ENCODE measurements at places on chromosomes 2 and 18.

GRCh38 chr18:50674307-50674980 is 114.6 kb downstream of the MAPK4 start:
- DNase-seq = no peak

- DNase-seq = no peak
Observed at GRCh38 chr2:37573451-37574388, 97.7 kb downstream of the CDC42EP3 start.

DNA sequence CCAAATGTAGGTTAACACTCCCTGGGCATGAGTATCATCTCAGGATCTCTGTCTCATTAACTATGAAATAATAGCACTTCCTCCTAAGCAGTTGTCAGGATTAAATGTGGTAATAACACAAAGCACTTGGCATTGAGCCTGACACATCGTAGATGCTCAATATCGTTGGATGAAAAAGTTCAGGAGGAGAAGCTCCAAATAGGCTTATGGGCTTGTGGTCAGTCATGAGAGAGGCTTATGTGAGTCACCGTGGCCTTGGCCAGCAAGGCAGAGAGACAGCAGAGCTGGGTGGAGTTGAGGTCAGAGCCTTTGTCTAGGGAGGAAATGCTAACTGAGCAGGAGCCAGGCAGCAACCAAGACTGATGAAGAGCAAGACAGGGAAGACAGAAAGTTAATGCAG is 68.3 kb upstream of the PPM1B start:
- no peak for DNase-seq

- DNase-seq = no peak
Observed at GRCh38 chr2:193303464-193303863, 1108.7 kb upstream of the TMEFF2 start.

GRCh38 chr18:71304856-71305255 is 1016.0 kb downstream of the SOCS6 start:
- DNase-seq = no peak

GRCh38 chr2:209629597-209629996 is 142.0 kb upstream of the UNC80 start:
- no peak for DNase-seq

DNA sequence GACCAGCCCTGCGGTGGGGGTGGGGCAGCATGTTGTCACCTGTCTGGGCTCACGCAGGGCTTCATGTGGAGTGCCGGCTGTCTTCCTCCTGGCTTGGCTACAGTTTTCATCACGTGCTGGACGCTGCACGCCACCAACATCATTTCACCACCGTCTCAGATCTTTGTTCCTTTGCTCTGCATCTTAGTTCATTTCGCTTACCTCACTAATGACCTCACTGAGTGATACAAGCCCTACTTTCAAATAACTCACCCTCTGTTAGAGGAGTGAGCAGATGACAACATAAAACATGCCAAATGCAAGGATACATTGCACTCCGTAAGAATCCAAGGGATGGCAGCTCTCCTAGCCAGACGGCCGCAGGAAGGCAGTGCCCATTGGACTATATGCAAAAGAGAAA is 527.5 kb downstream of the GALR1 start:
- DNase-seq = no peak

- no peak for DNase-seq
Observed at GRCh38 chr2:41972179-41972578, 75.6 kb upstream of the PKDCC start.

DNA sequence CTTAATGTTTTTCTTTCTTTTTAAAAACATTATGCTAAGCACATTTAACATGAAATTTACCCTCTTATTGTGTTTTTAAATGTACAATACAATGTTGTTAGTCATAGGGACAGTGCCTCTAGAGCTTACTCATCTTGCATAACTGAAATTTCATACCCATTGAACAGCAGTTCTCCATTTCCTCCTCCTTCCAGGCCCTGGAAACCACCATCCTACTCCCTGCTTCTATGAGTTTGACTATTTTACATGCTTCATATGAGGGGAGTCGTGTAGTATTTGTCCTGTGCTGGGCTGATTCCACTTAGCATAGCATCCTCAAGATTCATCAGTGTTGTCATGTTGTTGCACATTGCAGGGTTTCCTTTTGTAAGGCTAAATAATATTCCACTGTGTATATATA is 92.6 kb downstream of the SPATS2L start:
- no peak for DNase-seq

GRCh38 chr2:112138159-112139032 is at the start of gene FBLN7:
Gene FBLN7 (plus strand): TSS chr2:112138385. CDS start chr2:112138656, 271 bp downstream.
- DNase-seq = no peak

- no peak for DNase-seq
Observed at GRCh38 chr18:8745355-8746014, 40.1 kb downstream of the MTCL1 start.

- no peak for DNase-seq
Observed at GRCh38 chr2:19675003-19675629, 226.7 kb downstream of the TTC32 start.

DNA sequence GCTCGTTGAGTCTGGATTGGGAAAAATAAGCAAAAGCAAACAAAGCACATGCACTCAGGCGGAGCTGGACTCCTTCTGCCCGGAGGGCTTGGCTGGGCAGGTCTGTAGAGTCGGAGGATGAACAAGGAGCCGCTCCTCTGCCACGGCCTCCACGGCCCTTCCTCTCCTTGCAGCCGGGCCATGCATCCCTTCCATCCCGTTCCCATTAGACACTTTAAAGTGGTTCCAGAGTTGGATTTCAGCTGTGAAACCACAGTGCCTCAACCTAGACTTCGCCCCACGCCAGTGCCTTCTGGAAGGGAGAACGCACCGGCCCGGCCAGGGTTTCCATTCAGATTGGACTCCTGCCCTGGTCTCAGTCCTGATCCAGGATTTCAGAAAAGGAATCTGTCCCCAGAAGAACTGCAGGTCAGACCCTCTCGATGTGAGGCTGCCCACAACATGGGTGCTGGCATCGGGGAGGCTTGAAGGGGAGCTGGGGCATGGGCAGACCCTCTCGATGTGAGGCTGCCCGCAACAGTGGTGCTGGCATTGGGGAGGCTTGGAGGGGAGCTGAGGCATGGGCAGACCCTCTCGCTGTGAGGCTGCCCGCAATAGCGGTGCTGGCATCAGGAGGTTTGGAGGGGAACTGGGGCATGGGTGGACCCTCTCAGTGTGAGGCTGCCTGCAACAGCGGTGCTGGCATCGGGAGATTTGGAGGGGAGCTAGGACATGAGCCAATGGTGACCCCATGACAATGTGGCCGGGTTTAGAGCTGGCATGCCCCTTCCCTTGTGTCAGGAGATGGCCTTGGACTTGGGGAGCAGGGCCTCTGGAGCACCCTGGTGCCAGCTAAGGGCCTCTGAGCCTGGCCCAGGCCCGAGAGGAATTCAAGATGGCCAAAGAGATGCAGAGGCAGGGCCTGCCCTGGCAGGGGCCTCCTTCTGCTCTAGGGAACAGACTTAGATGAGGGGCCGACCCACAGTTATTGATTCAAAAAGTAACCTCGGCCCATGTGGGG is 304.5 kb downstream of the NDUFA10 start:
- DNase-seq = no peak

- DNase-seq = no peak
Observed at GRCh38 chr18:31302991-31303390, 15.0 kb upstream of the DSG1 start.

DNA sequence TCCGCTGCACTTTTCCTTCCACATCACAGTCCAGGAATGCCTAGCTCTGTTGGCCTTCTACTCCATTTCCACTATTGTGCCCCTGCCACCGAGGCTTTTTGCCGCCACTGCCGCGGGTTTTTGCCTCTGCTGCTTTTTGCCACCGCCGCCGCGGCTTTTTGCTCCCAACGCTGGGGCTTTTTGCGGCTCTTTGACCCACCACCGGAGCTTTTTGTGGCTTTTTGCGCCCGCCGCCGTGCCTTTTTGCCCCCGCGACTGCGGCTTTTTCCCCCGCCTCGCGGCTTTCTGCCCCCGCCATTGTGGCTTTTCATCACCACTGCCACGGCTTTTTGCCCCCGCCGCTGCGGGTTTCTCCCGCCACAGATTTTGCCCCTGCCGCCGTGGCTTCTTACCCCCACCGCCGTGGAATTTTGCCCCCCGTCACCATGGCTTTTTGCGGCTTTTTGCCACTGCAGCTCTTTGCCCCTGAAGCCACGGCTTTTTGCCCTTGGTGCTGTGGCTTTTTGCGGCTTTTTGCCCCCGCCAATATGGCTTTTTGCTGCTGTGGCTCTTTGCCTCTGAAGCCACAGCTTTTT is 2798.7 kb upstream of the TEKT4 start:
- DNase-seq = no peak

GRCh38 chr2:207865210-207865609 is 95.5 kb upstream of the FZD5 start:
- no peak for DNase-seq

- DNase-seq = no peak
Observed at GRCh38 chr2:131035112-131035825, 58.0 kb downstream of the FAM168B start.

DNA sequence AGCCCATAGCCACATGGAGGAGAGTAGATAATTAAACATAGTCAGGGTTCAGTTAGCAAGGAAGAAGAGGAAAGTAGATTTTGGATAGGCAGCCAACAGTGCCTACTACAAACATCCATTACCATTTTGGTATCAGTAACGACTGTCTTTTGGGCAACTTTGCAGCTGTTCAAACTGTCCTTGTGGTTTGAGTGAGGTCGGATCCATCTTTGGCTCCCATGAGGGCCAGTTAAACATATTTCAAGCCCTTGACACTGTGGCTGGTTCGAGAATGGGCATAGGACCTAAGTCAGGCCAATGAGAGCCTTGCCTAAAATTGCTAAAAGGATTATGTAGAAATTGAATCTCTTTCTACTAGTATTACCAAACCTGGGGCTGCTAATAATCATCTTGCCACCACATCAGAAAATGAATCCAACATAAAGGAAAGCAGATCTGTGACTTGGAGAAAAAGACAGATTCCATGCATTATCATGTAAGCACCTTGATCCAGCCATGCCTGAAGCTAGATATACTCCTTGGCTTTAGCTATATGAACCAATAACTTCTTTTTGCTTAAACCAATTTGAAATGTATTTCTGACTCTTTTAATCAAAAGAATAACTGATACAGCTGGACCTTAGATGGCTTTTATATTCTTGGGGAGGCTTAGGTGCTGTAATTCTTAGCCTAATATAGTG is 75.0 kb upstream of the STAM2 start:
- DNase-seq = no peak

GRCh38 chr18:33603454-33603853 is 25.4 kb downstream of the ASXL3 start:
- DNase-seq = no peak

DNA sequence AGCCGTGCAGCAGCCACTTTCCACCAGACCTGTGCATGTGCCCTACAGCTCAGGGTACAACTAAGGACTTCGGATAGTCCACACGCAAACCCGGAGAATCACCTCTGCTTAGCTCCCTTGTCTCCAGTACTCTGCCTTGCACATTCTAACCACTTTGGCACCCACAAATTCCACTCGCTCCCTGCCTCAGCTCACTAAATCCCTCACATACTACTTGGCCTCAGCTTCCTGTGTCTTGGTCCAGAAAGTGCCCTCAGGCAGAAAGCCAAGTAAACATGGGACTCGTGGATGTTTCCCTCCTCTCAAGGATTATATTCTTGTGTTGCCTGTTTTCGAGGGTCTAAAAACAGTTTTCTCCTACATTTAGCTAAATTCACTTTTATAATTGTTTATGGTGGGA is 157.8 kb upstream of the DAPL1 start:
- DNase-seq = no peak
